ENCODE measurements at places on chromosomes 5 and 9. TPM values are rescaled to one million over a fixed set of nuclear protein-coding genes. Genes with fewer than 3 reads are reported as not detected.
A peak's percentile ranks its signal among the peaks of the same experiment; 100 is the strongest.

GRCh38 chr5:997711-998110 is 10.9 kb upstream of the NKD2 start:
- DNase-seq = peak; percentile 16

DNA sequence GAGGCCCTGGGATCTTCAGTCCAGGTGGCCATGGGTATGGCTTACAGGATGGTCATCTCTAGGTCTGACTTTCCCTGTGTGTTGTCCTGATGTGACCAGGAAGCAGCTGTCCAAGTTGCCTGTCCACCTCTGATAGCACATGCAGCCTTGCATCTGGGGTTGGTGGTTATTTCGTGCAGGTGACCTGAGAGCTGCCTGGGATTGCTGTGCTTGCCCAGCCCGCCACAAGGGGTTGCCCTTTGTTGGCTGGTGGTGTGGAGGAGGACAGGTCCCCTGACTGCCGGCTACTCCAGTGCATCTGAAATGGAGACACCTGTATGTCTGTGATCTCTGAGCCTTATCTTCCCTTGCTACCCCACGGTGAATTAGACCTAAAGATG is 212.6 kb downstream of the ARHGAP26 start:
- DNase-seq = no peak

DNA sequence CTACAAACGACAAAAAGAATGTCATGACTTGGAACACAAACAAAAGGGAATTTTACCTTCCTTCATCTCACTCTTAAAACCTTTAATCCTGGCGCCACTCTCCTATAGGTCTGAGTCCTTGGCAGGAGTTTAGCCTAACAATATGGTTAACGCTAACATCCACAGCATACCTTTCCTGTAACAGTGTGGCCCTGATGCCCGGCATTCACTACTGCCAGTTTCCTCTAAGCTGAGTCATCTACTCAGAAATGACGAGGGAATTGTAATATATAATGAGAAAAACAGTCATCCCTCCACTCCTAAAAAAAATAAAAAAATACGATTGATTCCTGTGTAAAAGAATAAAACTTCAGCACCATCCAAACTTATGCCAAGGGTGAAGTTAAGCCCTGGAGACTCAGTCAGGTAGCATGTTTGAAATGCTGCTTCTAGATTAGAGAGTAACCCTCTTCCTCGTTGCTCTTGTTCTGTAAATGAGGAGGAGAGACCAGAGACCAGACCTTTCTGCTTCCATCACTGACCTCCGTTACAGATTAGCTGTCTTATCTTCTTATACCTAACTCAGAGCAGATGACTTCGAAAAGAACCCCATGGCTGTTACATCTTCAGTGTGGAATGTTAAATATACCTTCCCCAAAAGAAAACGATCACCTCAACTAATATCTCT is 37.4 kb downstream of the CCDC125 start:
- no peak for DNase-seq

GRCh38 chr9:98251551-98251950 is 3.9 kb downstream of the TBC1D2 start:
- no peak for DNase-seq

- no peak for DNase-seq
These were observed 203.9 kb upstream of the RASEF start for GRCh38 chr9:83266666-83267496.

Gene CBY3
- total RNA-seq = not detected

- no peak for DNase-seq
These were observed 71.4 kb downstream of the MYO10 start for GRCh38 chr5:16864631-16865131.

GRCh38 chr5:133618141-133618540 is 5.8 kb upstream of the FSTL4 start:
- no peak for DNase-seq

GRCh38 chr9:93064392-93065134 is 6.1 kb downstream of the SUSD3 start:
- DNase-seq = no peak

- DNase-seq = no peak
These were observed 54.2 kb downstream of the WHRN start for GRCh38 chr9:114450833-114451706.

Gene MARCOL
- total RNA-seq = not detected

Gene PKD2L2
- total RNA-seq = not detected

DNA sequence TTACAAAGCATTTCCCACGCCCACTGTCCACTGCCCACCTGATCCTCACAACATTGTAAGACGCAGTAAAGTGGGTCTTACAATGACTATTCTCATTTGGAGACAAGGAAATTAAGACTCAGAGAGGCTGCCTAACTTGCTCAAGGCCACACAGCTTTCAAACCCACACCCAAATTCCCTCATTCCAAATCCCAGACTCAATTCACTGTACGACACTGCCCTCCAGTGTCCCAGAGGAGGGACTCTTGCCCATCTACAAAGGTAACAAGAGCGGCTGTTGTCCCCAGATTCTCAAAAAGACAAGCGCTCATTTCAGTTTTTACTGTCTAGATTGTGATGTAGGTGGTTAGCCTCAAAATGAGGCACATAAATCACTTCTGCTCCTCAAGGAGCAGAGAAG is 184.6 kb downstream of the ACTL7B start:
- DNase-seq = peak; percentile 14

Gene C9orf50
- 0.28 TPM for total RNA-seq

Gene NADK2
- 37.9 TPM for total RNA-seq

- no peak for DNase-seq
These were observed 682.3 kb downstream of the BRINP1 start for GRCh38 chr9:118686959-118687358.

GRCh38 chr9:38687389-38687842 is 32.5 kb downstream of the FAM240B start:
- peak; percentile 39 for DNase-seq

DNA sequence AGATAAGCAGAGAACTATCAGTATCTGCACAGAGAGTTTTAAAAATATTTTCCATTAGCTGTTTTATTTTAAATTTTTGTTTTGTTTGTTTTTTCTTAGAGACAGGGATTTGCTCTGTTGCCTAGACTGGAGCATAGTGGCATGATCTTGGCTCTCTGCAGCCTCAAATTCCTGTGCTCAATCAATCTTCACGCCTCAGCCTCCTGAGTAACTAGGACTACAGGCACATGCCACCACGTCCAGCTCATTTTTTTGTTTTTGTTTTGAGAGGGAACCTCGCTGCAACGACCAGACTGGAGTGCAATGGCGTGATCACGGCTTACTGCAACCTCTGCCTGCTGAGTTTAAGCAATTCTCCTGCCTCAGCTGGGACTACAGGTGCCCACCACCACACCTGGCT is 138.2 kb upstream of the LPAR1 start:
- DNase-seq = no peak

DNA sequence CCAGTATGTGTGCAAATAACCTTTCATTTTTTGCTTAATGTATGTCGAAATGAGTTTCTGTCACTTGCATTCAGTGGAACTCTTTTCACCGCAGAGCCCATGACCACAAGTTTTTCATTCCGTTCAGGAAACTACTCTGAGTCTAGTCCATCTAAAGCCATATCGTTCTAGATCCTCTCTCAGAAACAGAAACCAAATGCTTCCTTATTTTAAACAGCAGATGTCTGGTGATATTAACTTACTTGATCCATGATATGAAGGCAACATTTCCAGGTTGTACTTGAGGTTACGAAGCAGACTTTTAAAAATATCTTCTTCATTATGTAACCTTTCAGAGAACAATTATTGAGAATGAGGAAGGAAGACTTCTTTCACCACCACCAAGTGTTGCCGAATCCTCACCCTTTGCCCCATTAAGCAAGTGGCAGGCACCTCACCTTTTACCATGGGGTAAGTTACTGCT is 72.4 kb upstream of the GNAQ start:
- no peak for DNase-seq

Gene SLCO6A1
- not detected for total RNA-seq

Gene CD74
- total RNA-seq = 2,819 TPM

DNA sequence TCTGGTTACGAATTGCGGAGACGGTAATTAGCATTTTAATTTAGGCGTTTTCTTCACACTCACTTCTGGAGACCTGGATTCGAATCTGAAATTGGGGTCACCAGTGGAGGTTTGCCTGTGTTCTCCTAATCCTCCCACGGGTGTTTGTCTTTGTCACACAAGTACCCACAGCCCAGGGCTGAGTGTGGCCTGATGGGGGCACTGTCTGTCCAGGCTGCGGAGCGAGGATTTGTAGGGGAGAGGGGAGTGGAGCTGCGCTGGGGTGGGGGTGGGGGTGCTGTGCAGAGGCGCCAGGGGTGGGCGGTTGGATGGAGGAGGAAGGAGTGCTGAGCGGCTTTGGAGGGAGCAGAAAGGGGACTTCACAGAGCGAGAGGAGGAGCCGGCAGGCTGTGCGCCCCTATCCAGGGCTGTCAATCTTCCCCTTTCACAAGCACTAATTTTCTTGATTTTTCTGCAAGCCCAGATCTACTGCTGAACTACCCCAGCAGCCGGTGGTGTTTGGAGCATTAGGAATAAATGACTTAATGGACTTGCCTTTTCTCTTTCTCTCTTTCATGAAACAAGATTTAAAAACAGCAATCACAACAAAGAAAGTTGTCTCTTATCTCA is 53.1 kb downstream of the TSPAN17 start:
- DNase-seq = peak; percentile 21

DNA sequence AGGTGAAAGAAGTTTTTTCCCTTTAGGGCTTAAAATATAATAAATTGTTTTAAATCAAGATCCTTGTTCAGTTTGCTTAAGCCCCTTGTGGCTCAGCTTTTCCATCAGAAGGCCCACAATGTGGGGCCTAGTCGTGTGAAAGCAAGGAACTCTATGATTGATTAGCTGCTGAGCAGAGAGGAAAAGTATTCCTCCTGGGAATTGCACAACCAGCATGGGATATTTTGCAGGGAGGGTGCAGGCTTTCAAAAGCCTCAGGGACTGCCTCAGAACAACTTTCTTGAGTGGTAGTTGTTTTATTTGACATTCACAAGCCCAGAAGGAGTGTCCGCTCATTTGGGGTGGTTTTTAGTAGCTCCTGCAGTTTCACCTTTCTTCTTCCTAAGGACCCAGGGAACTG is 19.8 kb downstream of the TTC23L start:
- DNase-seq = peak; percentile 26

Gene EXOC3
- 60.5 TPM for total RNA-seq

GRCh38 chr9:86997156-86997555 is 49.9 kb upstream of the GAS1 start:
- no peak for DNase-seq

GRCh38 chr5:94627191-94627590 is 8.7 kb downstream of the SLF1 start:
- DNase-seq = no peak

DNA sequence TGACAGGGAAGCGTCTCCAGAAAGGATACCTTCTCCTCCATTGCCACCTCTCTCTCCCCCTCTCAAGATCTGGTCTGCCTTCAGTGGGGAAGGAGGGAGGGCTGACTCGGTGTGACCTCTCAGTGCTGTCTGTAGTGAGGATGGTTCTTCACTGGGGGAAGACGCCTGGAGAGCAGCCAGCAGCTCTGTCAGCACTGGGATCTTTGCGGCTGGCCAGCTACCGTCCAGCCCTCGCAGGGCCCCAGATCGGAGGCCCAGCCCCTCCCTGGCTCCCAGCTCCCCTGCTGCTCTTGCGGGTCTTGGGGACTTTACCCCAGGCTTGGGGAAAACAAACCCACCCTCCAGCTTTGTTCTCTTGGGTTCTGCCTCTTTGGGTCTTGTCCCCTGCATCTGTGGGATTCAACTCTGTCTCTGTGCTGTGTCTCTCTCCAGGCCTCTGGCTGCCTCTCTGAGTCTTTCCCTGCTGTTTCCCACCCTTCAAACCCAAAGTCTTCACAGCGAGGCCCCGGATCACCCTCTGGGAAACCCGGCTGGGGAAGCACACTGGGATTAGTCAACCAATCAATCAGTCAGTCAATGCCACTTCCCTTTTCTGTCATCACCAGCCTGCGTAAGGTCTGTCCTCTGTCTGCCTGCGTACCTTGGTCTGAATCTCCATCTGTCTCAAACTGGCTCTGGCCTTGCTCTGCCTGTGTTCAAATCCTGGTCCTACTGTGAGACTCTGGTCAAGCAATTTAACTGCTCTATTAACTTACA is 23.0 kb downstream of the FGF18 start:
- peak; percentile 78 for DNase-seq

DNA sequence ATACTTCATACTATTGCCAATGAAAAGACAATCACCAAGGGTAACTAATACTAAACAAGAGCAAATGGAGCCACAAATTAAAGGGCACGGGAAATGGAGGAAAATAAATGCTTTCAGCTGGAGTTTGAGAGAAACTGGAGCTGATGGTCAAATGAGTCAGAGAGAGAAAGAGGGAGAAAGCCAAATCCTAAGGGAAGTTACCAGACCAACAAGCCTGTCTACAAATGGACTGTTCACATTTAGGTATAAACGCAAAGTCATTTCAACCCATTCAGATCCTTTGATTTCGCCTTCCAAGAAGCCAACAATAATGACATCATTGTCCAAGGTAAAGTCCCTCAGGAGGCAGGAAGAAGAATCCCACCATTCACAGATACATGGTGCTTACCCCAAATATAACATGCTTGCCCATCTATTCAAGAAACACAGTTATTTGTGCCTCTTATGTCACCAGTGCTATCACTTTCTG is 351.8 kb downstream of the RAB3C start:
- no peak for DNase-seq

DNA sequence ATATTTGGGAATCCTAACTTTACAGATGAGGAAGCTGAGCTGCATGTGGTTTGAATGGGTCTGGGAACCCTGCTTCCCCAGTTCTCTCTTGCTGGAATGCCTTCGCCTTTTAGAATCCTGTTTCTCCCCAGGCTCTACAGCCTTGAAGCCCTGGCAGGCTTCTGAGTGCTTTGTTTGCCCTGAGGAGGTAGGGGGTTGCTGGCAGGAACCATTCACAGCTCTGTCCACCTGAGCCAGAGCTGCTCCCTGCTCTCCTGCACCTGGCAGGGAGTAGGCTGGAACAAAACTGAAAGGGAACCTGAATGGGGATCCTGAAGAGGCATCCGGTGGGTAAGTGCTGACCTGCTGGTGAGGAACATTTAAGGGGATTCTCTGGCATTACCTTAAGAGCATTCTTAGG is 33.0 kb downstream of the KIF4B start:
- peak; percentile 21 for DNase-seq

DNA sequence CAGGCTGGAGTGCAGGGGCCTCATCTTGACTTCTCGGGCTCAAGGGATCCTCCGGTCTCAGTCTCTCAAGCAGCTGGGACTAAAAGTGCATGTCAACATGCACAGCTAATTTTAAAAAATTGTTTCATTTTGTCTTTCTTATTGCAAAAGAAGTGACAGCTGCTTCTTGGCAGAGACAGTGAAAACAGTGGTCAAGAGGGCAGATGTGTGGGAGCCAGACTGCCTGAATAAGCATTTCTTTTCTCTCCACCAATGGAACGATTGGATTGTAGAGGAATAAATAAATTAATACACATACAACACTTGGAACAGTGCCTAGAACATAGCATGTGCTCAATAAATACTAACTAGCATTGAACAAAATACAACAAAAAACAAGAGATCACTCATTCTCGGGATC is 27.4 kb upstream of the KIF4B start:
- DNase-seq = no peak
